CD4-positive, alpha-beta T cell treated with Interleukin-6 for 4 hours (primary cell): ENCODE measurements at places on chromosomes 11 and 22.

DNA sequence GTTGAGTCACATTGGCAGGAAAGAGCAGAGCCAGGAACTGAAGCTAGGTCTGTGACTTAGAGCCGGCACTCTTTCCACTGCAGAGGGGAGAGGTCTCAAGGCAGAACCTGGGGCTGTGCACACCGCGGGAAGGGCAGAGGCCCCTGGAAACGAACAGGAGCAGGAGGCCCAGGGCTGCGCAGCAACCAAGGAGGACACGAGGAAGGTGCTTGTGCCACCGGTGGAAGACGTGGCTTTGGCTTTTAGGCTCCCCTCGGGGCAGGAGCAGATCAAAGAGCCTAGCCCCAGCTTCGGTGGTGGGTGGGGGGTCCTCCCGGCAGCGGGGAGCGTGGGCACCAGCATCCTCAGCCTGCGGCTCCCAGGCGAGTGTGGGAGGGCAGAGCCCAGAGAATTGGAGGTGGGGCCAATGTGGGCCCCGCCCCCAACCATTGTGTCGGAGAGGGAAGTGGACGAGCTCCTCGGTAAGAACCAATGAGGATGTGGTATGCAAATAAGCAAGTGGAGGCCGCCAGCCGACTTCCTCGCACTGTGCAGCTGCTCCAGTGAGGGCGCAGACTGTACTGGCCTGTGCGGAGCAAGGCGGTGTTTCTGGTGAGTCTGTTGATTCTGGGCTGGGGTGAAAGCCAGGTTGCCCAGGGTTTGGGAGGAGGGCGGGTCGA lies at the start of gene CCDC116:
Gene CCDC116, plus strand, starts transcription at position 524 of the 659 bp plus-strand sequence. CDS start 422 bp downstream, outside the sequence.
- peak; percentile 69 for DNase-seq

GRCh38 chr22:36765131-36765942 lies 10.6 kb downstream of the IFT27 start:
- no peak for DNase-seq

GRCh38 chr11:68398995-68399851 lies 61.3 kb upstream of the PPP6R3 start:
- DNase-seq: no peak

DNA sequence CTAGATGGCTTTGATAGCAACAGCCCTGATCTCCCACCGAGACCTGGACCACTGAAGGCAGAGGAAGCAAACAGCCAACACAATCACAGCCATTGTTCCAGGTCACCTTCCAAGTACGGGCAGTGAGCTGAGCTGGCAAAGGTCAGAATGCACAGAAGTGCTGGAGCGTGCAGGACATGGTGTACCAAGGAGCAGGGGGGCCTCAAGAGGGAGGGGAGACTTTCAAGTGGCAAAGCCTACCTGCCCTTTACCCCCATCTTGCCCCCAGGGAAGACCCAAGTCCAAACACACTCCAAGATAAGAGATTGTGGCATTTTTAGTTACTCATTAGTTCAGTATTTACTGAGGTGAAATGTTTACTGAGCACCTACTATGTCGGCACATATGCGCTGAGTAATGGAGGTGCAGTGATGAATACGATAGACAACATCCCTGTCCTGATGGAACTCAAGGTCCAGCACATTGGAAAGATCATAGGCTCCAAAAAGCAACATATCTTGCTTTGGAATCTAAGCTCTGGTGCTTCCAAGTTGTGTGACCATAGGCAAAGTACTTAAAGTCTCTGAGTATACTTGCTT lies 26.0 kb upstream of the TTC12 start:
- no peak for DNase-seq

DNA sequence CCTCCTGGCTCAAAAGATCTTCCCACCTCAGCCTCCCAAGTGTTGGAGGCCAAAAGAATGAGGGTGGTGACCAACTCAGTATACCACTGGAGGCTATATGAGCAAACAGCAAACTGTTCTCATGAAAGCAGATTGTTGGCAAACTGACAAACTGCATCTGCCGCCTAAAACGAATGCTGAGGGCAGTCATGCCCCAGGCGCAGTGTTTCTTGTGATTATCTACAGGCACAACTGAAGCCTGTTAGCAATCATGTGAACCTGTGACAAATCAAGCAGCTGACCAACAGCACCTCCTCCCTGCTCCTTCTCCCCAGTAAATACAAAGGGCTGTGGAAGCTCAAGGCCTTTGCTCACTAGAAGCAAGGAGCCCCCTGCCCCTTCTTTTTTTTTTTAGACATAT lies 47.8 kb downstream of the BTBD10 start:
- DNase-seq: no peak

DNA sequence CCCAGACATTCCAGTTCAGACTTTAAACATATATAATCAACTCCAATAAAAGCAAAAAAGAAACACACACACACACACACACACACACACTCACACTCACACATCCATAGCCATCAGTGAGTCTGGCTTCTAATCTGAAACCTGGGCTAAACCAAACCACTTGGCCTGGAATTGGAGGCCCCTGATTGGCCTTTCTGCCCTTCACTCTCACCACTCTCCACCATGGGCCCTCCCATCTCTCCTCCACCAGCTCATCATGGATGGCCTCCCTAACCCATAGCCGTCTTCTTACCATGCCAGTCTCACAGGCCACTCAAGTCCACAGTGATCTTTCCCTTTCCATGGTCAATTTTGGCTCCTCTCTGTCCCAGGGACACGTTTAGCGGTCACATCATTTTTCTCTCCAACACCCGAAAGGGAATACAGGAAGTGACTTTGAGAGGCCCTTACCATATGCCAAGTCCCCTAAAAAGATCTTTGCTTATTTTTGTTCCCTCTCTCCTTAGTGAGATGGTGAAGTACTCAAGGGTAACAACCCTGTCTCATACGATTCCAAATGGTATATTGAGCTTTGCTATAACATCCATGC lies 66.6 kb downstream of the ENDOD1 start:
- no peak for DNase-seq

- peak; percentile 56 for DNase-seq
These were observed 7.2 kb upstream of the EHD1 start for GRCh38 chr11:64885367-64886286.

- no peak for DNase-seq
These were observed 21.9 kb upstream of the PPP2R1B start for GRCh38 chr11:111788051-111788450.

DNA sequence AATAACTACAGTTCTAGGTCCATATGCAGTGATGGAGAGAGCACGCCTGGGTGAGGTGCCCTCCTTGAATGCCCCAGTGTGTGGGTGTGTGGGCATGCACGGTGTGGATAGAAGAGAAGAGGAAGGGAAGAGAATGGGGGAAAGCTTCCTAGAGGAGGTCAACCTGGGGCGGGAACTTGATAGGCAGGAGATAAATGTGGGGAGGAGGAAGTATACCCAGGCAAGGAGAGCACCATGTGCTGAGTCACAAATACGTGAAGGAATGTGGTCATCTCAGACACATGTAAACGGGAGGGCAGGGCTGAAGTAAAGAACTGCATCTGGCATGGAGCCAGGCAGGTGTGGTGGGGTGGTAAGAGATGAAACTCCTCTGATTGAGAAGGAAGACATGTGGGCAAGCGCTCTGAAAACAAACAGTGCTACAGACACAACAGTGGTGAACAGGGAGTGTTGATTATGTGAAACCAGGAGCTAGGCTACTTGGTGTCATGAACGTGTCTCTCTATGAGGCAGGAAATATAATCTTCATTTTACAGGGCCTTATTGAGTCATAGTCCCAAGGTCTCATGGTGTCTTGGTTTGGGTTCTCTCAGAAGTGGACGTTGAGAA lies 61.5 kb upstream of the EED start:
- DNase-seq: peak; percentile 65

- no peak for DNase-seq
These were observed 28.2 kb downstream of the FZD4 start for GRCh38 chr11:86926975-86927374.

DNA sequence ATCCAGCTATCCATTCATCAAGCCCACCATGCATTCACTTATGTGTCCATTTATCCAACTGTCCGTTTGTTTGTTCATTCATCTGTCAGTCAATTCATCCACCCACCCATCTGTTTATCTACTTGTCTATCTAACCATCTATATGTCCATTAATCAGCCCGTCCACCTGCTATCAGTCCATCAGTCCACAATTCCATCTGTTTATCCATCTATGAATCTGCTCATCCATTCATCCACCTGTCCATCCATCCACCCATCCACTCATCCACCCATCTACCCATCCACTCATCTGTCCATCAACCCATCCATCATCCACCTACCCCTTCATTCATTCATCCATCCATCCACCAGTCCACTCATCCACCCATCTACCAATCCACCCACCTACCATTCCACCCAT lies 970 bp upstream of the SPI1 start:
- DNase-seq: no peak

GRCh38 chr11:124681421-124681820 lies 7.7 kb downstream of the SPA17 start:
- no peak for DNase-seq

DNA sequence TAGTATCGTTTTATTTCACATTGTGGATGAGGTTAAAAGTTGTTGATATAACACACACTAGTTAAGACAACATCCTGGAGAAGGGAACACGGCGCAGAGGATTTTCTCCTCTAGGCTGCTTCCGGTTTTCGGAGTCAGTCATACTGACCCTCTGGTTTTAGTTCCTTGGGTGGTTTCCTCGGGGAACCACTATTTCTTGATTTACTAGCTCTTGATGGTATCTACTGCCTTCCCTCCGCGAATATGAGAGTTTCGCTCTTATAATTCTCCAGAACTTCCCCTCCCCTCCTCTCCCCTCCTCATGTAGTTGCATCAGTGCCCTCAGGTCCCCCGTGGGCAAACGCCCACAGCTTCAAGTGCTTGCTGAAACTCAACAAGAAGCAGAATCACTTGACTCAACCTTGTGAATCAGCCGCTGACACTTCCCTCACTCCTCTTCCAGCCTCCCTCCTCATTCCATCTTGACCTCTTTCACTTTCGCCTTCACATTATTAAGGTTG lies 15.9 kb upstream of the APOBEC3A start:
- DNase-seq: peak; percentile 38

DNA sequence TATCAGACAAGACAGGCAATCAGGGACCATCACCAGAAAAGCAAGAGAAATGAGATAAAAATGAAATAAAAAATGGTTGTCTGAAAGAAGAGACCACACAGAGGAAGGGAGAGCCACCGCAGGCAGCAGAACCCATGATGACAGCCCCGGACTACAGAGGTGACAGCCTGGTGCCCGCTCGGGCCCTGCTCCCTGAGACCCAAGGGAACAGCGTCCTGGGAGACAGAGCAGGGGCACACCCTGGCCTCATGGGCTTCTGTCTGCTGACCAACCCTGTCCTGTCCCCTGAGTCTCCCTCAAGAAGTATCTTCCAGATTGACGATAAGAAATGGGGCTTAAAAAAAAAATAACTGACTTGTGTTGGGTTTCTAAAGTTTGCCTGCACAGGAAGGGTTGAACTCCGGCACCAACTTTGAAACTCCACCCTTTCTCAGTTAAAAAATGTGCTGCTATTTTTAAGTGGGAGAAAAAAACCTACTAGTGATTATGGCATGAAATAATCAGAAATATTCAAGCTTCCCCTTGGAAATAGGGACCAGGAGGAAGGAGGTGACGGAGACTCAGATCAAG lies 70.1 kb upstream of the TTLL12 start:
- DNase-seq: no peak

- no peak for DNase-seq
These were observed 569.8 kb upstream of the B3GAT1 start for GRCh38 chr11:134981835-134982234.

- no peak for DNase-seq
These were observed 1.1 kb downstream of the IGF2 start for GRCh38 chr11:2138068-2138430.

DNA sequence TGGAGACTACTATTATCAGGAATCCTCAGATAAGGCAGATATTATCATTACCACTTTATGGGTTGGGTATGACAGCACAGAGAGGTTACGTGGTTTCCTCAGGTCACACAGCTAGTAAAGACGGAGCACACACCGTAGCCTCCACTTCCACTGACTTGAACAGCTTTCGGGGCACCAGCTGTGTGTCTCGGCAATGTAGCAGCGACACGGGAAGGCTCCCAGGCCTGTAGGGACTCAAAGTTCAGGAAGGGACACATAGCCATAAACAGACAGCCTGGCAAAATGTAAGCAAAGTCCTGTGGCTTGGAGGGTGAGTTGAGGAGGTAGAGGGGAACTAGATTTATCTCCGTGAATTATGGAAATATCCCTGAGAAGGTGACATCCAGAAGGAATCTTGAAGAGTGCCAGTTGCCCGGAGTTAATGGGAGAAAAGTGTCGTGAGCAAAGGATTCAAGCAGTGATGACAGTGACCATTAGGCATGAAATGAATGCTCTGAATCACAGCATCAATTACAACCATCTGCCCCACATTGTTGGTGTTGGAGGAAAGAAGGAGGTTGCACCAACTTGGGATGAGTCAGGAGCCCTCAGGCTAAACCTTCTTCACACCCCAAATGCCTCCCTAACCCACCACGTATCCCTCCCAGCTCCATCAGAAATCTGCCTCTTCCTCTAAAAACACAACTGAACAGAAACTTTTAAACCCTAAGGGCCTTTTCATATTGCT lies 106.7 kb upstream of the ASPHD2 start:
- no peak for DNase-seq

GRCh38 chr22:35023692-35024363 lies 42.1 kb upstream of the ISX start:
- peak; percentile 31 for DNase-seq

- DNase-seq: no peak
These were observed 69.9 kb downstream of the PACSIN2 start for GRCh38 chr22:42945027-42945426.

DNA sequence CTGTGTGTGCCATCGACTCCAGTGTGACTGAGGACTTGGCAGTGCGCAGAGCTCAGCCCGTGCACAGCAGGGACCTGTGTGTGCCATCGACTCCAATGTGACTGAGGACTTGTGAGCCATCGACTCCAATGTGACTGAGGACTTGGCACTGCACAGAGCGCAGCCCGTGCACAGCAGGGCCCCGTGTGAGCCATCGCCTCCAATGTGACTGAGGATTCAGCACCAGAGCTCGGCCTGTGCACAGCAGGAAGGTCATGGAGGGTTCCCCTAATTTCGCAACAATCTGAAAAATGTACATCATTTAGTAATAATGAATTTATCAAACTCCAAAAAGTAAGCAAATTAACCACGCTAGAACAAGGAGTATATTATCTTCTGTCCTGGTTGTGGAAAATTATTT lies 348.3 kb upstream of the B3GAT1 start:
- no peak for DNase-seq

- peak; percentile 44 for DNase-seq
These were observed 52.0 kb upstream of the THY1 start for GRCh38 chr11:119474682-119475596.
